ENCODE measurements at places on chromosomes 5 and 9. TPM values are rescaled to one million over a fixed set of nuclear protein-coding genes. Genes with fewer than 3 reads are reported as not detected.

The AK8 gene
- not detected for total RNA-seq

The GFPT2 gene
- total RNA-seq: 1.6 TPM

The DMGDH gene
- 0.70 TPM for total RNA-seq

DNA sequence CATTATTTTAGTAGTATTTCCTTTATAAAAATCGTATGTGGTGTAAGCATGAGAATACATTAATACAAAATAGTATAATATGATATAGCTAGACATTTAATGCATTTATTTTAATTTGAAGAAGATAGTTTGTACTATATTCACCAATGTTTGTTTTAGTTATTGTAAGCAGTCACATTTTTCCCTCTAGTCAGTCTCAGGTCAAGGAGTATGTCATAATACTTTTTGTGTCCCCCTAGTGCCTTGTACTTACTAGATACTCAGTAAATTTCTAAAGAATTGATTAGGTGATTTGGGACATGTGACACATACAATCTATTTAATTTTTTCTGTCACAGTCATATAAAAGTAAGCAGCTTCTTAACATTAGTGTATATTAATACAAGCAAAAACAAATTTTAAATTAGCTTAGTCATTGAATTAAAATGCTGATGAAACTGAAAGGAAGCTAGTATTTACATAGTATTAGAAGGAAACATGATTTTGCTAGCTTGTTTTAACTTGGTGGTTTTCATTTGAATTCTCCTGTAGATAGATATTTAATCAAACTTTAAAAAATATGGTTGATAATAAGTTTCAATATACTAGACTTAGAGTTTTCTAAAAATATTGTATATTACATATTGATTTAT is 242.2 kb downstream of the FER start:
- no peak overlapping the region for H3K4me3 ChIP-seq
- DNase-seq: no peak
- H3K27ac ChIP-seq: no peak overlapping the region
- H3K4me1 ChIP-seq: no peaks in the 10 kb centered on the region
- no peaks in the 10 kb centered on the region for H3K27me3 ChIP-seq
- H3K36me3 ChIP-seq: no peaks in the 10 kb centered on the region

GRCh38 chr9:129001504-129002325 is 26.4 kb downstream of the SH3GLB2 start:
- DNase-seq: no peak
- no peaks in the 10 kb centered on the region for H3K27me3 ChIP-seq
- H3K27ac ChIP-seq: no peak overlapping the region
- no peak overlapping the region for H3K4me3 ChIP-seq

All from T-cell (primary cell).